ENCODE measurements at places on chromosomes 3 and 15. TPM values are rescaled to one million over a fixed set of nuclear protein-coding genes. Genes with fewer than 3 reads are reported as not detected.

GRCh38 chr15:70111203-70112073 lies 13.7 kb upstream of the TLE3 start:
- no peaks in the 10 kb centered on the region for H3K36me3 ChIP-seq
- peak overlapping the region; percentile 63 for H3K27ac ChIP-seq
- DNase-seq, result peak; percentile 95
- no peak overlapping the region for H3K4me3 ChIP-seq

FRMD4B gene
- 50.5 TPM for total RNA-seq

GRCh38 chr3:62662677-62663076 lies 212.5 kb downstream of the CADPS start:
- no peak overlapping the region for H3K27ac ChIP-seq
- H3K36me3 ChIP-seq, result no peaks in the 10 kb centered on the region
- no peaks in the 10 kb centered on the region for H3K4me1 ChIP-seq
- no peak overlapping the region for H3K4me3 ChIP-seq
- DNase-seq, result no peak

KCNH8 gene
- 1.0 TPM for total RNA-seq

DNA sequence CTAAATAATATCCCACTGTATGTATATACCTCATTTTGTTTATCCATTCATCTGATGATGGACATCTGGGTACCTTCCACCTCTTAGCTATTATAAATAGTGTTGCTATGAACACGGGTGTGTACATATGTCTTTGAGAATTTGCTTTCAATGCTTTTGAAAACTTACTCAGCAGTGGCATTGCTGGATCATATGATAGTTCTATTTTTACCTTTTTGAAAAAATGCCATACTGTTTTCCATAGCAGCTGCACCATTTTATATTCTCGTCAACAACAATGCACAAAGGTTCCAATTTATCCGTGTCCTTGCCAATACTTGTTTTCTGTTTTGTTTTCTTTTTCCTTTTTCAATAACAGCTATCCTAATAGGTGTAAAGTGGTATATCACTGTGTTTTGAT lies 77.1 kb downstream of the PEAK1 start:
- no peak overlapping the region for H3K4me3 ChIP-seq
- no peaks in the 10 kb centered on the region for H3K4me1 ChIP-seq
- no peaks in the 10 kb centered on the region for H3K27me3 ChIP-seq
- DNase-seq, result no peak

GRCh38 chr3:30612437-30613132 lies 6.2 kb downstream of the TGFBR2 start:
- no peaks in the 10 kb centered on the region for H3K4me1 ChIP-seq
- H3K27me3 ChIP-seq, result no peaks in the 10 kb centered on the region
- no peak for DNase-seq
- H3K27ac ChIP-seq, result no peak overlapping the region
- H3K4me3 ChIP-seq, result no peak overlapping the region

- no peaks in the 10 kb centered on the region for H3K27me3 ChIP-seq
- no peak for DNase-seq
- H3K27ac ChIP-seq, result no peak overlapping the region
- no peaks in the 10 kb centered on the region for H3K36me3 ChIP-seq
- H3K4me1 ChIP-seq, result peaks cover 4% of the 10 kb centered on the region
Observed at GRCh38 chr15:62886431-62887071, 156.0 kb upstream of the TPM1 start.

DNA sequence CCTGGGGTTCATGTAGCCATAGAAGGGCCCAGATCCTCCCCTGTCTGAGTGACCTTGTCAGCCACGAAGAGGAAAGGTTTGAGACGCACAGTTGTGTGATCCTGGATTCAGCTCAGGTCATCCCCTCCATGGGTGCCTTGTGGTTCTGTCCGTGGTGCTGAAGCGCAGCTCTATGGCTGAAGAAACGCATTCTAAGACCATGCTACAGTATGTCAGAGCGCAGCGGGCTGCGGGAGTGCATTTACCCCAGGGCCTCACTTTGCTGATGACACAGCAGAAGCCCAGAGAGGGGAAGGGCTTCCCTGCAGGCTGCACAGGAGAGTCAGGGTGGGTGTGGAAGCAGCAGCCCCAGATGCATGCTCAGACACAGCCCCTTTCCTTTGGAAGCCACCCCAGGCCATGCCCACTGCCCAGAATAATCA lies 68.8 kb upstream of the IQSEC1 start:
- H3K27me3 ChIP-seq, result no peaks in the 10 kb centered on the region
- H3K27ac ChIP-seq, result no peak overlapping the region
- no peak overlapping the region for H3K4me3 ChIP-seq
- no peaks in the 10 kb centered on the region for H3K4me1 ChIP-seq
- H3K36me3 ChIP-seq, result no peaks in the 10 kb centered on the region
- peak; percentile 67 for DNase-seq

SEC22A gene
- 14.8 TPM for total RNA-seq

DNA sequence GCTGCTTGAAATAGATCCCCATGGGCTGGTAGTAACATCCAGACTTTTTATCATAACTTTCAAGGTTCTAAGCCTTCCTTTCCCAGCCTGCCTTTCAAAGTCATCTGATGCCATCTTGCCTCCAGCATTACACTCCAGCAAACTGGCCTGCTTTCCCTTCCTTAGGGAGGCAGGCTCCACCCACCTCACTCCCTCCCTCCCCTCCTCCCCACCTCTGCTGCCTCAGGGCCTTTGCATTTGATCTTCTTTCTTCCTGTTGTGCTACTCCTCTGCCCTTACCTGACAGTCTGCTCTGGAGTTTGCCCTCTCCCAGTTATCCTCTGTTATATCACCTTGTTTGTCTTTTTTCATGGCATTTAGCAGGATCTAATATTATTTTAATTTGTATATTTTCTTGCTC lies 319.5 kb downstream of the KCNH8 start:
- no peak for DNase-seq
- no peak overlapping the region for H3K4me3 ChIP-seq
- no peaks in the 10 kb centered on the region for H3K27me3 ChIP-seq
- no peak overlapping the region for H3K27ac ChIP-seq
- no peaks in the 10 kb centered on the region for H3K36me3 ChIP-seq

PLCH1 gene
- total RNA-seq, result 9.6 TPM
